ENCODE measurements at places on chromosomes 12 and 14. TPM values are rescaled to one million over a fixed set of nuclear protein-coding genes. Genes with fewer than 3 reads are reported as not detected.

DNA sequence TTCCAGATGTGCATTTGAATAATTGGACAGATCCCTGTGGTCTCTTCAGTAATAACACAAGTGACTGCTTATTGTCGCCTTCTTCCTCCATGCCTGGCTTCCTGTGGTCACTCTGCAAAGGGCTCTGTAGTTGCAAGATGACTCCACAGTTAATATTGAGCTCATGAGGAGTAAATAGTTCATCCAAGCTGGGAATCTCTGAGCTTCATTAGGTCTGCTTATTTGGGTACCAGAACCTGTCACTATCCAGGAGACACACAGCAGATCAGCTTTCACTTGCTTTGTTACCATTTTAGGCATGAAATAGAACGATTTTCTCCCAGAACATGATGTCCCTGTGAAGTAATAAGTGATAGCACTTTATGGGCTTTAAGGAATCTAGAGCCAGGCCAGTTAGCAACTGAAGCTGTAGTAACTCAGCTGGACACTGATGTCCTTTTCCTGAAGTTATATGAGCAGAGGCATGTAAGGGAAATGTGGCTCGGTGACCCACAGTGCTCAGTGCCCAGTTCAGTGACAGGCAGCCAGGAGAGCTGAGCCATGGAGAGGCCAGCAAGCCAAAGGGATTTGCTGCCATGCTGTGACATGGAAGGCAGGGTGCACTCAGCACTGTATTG is 50.1 kb downstream of the CRADD start:
- no peaks in the 10 kb centered on the region for H3K27me3 ChIP-seq
- DNase-seq, result no peak
- H3K4me3 ChIP-seq, result no peak overlapping the region
- H3K36me3 ChIP-seq, result peaks cover 3% of the 10 kb centered on the region
- H3K4me1 ChIP-seq, result no peaks in the 10 kb centered on the region

DNA sequence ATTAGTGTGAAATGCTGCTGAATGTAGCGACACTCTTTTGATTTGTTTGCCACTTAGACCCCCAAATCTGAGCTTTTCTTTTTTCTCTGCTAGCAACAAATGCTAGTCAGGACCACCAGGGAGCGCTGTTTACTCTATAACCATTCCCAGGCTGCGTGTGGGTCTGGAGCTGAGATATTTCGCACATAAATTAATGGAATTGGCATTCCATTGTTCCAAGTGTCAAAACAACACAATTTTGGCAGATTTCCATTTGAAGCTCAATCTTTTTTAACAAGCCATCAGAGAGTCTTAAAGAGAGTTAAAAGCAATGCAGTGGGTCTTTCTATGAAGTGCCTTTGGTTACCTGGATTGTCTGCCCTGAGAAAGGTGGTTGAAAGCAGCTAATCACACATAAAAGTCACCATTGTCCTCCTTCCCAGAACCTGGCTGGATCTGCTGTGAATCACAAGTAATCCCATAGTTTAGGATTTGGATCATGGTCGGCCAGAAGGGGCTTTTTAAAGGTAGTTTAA is 7.4 kb upstream of the TMEM132C start:
- H3K27ac ChIP-seq, result no peak overlapping the region
- H3K36me3 ChIP-seq, result no peaks in the 10 kb centered on the region
- H3K4me1 ChIP-seq, result peaks cover 1% of the 10 kb centered on the region
- DNase-seq, result peak; percentile 28
- H3K4me3 ChIP-seq, result no peak overlapping the region
- peaks cover 46% of the 10 kb centered on the region for H3K27me3 ChIP-seq

- peaks cover 2% of the 10 kb centered on the region for H3K4me1 ChIP-seq
- no peaks in the 10 kb centered on the region for H3K27me3 ChIP-seq
- H3K27ac ChIP-seq, result no peak overlapping the region
- H3K36me3 ChIP-seq, result no peaks in the 10 kb centered on the region
- no peak for DNase-seq
- no peak overlapping the region for H3K4me3 ChIP-seq
Measured at GRCh38 chr14:56340932-56341331, 222.7 kb downstream of the PELI2 start.

GRCh38 chr12:125312471-125312870 is 247.2 kb downstream of the AACS start:
- H3K27me3 ChIP-seq, result peaks cover 55% of the 10 kb centered on the region
- H3K36me3 ChIP-seq, result no peaks in the 10 kb centered on the region

- no peak for DNase-seq
- H3K27me3 ChIP-seq, result no peaks in the 10 kb centered on the region
- peaks cover 7% of the 10 kb centered on the region for H3K4me1 ChIP-seq
- H3K27ac ChIP-seq, result no peak overlapping the region
- peaks cover 8% of the 10 kb centered on the region for H3K36me3 ChIP-seq
- no peak overlapping the region for H3K4me3 ChIP-seq
Measured at GRCh38 chr12:96234591-96235483, 40.7 kb downstream of the ELK3 start.

DNA sequence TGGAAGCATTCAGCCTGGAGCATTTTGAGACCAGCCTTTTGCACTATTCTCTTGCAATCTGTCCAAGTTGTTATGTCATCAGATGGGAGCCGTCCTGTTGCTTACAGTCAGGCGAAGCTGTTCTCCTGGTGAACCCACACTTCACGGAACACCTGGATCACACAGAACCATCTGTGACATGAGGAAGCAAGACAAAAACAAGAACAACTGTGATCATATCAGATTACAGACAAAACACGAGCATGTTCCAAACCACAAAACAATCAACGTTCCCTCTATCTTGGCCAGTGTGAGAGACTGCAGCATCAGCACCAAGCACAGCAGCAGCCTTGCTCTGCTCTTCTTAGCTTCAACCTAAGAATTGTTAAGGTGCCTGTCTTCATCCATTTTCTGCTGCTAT is 180.5 kb upstream of the SFSWAP start:
- H3K4me1 ChIP-seq, result no peaks in the 10 kb centered on the region
- DNase-seq, result no peak
- H3K36me3 ChIP-seq, result no peaks in the 10 kb centered on the region
- no peak overlapping the region for H3K27ac ChIP-seq
- no peak overlapping the region for H3K4me3 ChIP-seq
- peaks cover 50% of the 10 kb centered on the region for H3K27me3 ChIP-seq

GRCh38 chr14:69129264-69129880 is 23.5 kb downstream of the DCAF5 start:
- no peak overlapping the region for H3K4me3 ChIP-seq
- peak; percentile 35 for DNase-seq
- no peaks in the 10 kb centered on the region for H3K27me3 ChIP-seq
- H3K27ac ChIP-seq, result peak overlapping the region; percentile 43
- H3K36me3 ChIP-seq, result no peaks in the 10 kb centered on the region
- peaks cover 22% of the 10 kb centered on the region for H3K4me1 ChIP-seq

DNA sequence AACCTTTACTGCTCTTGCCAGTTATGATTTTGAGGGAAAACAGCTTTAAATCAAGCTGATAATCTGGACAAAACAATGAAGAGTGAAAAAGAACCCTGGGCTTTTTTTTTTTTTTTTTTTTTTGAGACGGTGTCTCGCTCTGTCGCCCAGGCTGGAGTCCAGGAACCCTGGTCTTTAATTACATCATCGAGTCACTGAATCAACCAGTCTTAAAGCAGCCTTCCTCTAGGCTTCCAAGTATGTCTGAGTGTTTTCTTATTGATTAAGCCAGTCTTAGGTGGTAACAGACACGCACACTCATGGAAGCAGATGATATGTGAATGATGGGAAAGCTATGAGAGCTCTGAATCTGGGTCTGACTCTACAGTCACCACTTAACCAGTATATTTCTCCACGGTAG is 5.9 kb upstream of the VCPKMT start:
- H3K4me1 ChIP-seq, result peaks cover 15% of the 10 kb centered on the region
- no peak overlapping the region for H3K27ac ChIP-seq
- H3K27me3 ChIP-seq, result no peaks in the 10 kb centered on the region
- no peak overlapping the region for H3K4me3 ChIP-seq

DNA sequence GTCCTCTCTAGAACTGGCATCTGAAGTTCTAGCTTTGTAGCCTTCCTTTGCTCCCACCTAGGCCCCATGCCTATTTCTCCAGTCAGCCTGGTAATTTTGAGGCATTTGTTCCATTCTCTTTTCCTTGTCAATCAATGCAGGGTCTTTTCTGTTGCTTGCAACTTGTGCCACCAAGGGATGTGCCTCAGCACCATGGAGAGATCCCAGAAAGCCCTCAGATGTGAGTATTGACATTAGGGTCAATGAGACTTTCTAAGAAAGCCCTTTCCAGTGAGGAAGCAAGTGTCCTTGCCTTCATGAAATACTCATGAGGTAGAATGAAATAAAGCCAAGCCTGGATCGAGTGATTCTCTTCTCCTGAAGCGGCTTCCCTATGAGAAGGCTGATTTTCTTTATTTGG is 213.9 kb downstream of the SLC15A4 start:
- no peak for DNase-seq
- no peak overlapping the region for H3K4me3 ChIP-seq
- H3K27me3 ChIP-seq, result no peaks in the 10 kb centered on the region
- no peaks in the 10 kb centered on the region for H3K4me1 ChIP-seq

GRCh38 chr12:116442304-116442703 is 116.9 kb upstream of the MAP1LC3B2 start:
- no peak overlapping the region for H3K4me3 ChIP-seq
- DNase-seq, result no peak
- H3K27me3 ChIP-seq, result no peaks in the 10 kb centered on the region

- peaks cover 35% of the 10 kb centered on the region for H3K36me3 ChIP-seq
- H3K4me1 ChIP-seq, result peaks cover 58% of the 10 kb centered on the region
- H3K4me3 ChIP-seq, result no peak overlapping the region
- no peak for DNase-seq
- H3K27ac ChIP-seq, result peak overlapping the region; percentile 57
- no peaks in the 10 kb centered on the region for H3K27me3 ChIP-seq
Measured at GRCh38 chr12:31300341-31300740, 25.6 kb downstream of the SINHCAF start.

DNA sequence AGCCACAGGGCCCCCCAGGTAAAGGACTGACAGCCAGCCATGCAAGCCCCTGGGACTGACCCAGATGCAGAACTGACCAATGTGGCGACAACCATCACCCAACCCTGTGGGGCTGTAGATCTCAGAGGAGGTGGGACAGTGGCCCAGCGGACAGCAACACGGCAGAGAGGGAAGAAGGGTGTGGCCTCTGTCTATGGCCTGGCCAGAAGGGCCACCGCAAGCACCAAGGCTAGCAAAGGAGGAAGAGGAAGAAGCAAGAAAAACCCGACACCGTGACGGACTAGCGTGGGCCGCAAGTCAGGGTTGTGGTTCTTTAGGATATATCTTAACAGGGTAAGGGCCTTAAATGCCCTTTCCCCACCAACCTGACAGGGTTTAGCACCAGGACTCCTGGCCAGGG is 71.2 kb downstream of the ITPK1 start:
- no peaks in the 10 kb centered on the region for H3K36me3 ChIP-seq
- no peak for DNase-seq
- peaks cover 36% of the 10 kb centered on the region for H3K4me1 ChIP-seq
- H3K27ac ChIP-seq, result no peak overlapping the region
- H3K27me3 ChIP-seq, result no peaks in the 10 kb centered on the region

DNA sequence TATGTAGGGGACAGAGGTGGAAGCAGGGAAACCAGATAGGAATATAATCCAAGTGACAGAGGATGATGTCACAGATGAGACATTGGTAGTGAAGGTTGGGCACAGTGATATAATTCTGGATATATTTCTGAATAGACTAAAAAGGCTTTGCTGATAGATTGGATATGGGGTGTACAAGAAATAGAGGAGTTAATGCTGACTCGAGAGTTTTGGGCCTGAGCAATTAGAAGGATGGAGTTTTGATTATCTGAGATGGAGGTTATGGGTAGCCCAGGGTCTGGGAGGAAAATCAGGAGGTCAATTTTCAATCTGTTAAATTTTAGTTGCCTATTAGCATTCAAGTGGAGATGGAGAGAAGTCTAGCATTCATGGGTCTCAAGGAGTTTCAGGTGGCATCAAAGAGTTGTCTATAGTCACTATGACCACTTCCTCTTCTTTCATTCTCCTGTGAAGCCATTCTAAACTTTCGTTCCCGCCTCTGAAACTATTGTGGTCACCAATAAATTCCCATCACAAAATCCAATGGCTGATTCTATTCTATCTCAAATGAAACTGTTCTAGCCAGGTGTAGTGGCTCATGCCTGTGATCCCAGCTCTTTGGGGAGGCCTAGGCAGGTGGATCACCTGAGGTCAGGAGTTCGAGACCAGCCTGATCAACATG is 10.6 kb upstream of the ANO6 start:
- no peak overlapping the region for H3K27ac ChIP-seq
- peaks cover 2% of the 10 kb centered on the region for H3K4me1 ChIP-seq
- DNase-seq, result no peak
- H3K27me3 ChIP-seq, result no peaks in the 10 kb centered on the region
- no peak overlapping the region for H3K4me3 ChIP-seq

- H3K4me3 ChIP-seq, result peak overlapping the region; percentile 82
- H3K4me1 ChIP-seq, result peaks cover 56% of the 10 kb centered on the region
- peak overlapping the region; percentile 99 for H3K27ac ChIP-seq
- no peaks in the 10 kb centered on the region for H3K27me3 ChIP-seq
Measured at GRCh38 chr12:121799156-121799841, 4.5 kb upstream of the SETD1B start.

- no peaks in the 10 kb centered on the region for H3K36me3 ChIP-seq
- H3K27me3 ChIP-seq, result peaks cover 8% of the 10 kb centered on the region
- no peak overlapping the region for H3K4me3 ChIP-seq
Measured at GRCh38 chr14:101110729-101111619, 207.5 kb upstream of the RTL1 start.

DNA sequence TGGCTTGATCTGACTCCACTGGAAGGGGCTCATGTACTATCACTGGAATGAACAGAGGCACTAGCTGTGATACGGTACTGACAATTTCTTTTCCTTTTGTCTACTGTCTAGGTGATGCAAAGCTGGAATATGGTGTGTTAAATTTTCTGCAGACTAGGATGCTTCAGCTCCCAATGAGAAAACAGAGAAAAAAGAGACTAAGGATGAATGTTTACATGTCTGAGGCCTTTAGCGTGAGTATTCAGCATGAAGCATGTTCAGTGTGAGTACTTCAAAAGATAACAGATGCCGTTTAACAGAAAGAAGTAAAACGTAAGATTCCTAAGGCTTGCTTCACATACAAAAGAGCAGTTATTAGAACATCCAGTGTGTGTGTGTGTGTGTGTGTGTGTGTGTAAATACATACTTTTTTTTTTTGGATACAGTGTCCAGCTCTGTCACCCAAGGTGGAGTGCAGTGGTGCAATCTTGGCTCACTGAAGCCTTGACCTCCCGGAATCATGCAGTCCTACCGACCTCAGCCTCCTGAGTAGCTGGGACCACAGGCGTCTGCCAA is 92.3 kb upstream of the FERMT2 start:
- peaks cover 14% of the 10 kb centered on the region for H3K36me3 ChIP-seq
- H3K27ac ChIP-seq, result peak overlapping the region; percentile 94
- peaks cover 48% of the 10 kb centered on the region for H3K4me1 ChIP-seq
- no peak overlapping the region for H3K4me3 ChIP-seq
- no peak for DNase-seq

DNA sequence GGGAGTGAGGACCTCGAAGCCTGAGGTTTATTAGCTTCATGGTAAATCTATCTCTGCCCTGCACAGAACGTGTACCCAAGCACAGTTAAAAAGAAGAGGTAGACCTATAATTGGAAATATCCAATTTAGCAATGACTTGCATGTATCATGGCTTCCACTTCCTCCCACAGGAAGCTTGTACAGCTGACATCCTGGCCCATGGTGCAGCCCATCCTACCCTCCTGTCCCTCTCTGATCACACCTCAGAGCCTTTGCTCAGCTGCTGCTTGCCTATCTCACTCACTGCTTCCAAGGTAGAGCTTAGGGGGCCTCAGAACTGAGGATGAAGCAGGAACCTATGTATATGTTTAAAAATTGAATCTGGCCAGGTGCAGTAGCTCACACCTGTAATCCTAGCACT is 4.3 kb upstream of the BCDIN3D start:
- no peak for DNase-seq
- H3K4me1 ChIP-seq, result peaks cover 8% of the 10 kb centered on the region
- H3K36me3 ChIP-seq, result no peaks in the 10 kb centered on the region
- H3K4me3 ChIP-seq, result no peak overlapping the region
- no peak overlapping the region for H3K27ac ChIP-seq

The TNFAIP2 gene
- total RNA-seq, result 108 TPM

The TNS2 gene
- total RNA-seq, result 91.7 TPM

The COCH gene
- total RNA-seq, result 1.8 TPM

Measured in mesothelial cell of epicardium (in vitro differentiated cells).